NCI-H460 (cell line): ENCODE measurements at places on chromosomes 16 and 17. TPM values are rescaled to one million over a fixed set of nuclear protein-coding genes. Genes with fewer than 3 reads are reported as not detected.

ALOX15B gene
- total RNA-seq = not detected in 2 replicates

SRL gene
- not detected in 2 replicates for total RNA-seq

PRSS53 gene
- total RNA-seq = 1.3 TPM in 2 replicates

GRAP gene
- total RNA-seq = not detected in 2 replicates

OR1F1 gene
- 0.58 and 0.67 TPM in 2 replicates for total RNA-seq

SMTNL2 gene
- 0.12 and 0.17 TPM in 2 replicates for total RNA-seq

ALOX15 gene
- total RNA-seq = 2.1 and 2.3 TPM in 2 replicates

SMIM5 gene
- total RNA-seq = 0.02 TPM in 1 of 2 replicates, not detected in the other

TAT gene
- 0.02 TPM in 1 of 2 replicates, not detected in the other for total RNA-seq

CSF3 gene
- 0.14 TPM in 1 of 2 replicates, not detected in the other for total RNA-seq

HBM gene
- not detected in 2 replicates for total RNA-seq

CCL16 gene
- total RNA-seq = not detected in 2 replicates

HIGD1B gene
- not detected in 2 replicates for total RNA-seq

TPSG1 gene
- total RNA-seq = not detected in 2 replicates

CEP112 gene
- 6.5 and 6.6 TPM in 2 replicates for total RNA-seq

GDPD1 gene
- total RNA-seq = 18.2 and 21.3 TPM in 2 replicates

KRTAP4-1 gene
- 0.17 TPM in 1 of 2 replicates, not detected in the other for total RNA-seq

RDM1 gene
- 3.2 and 5.2 TPM in 2 replicates for total RNA-seq

CTRL gene
- 1.4 and 2.0 TPM in 2 replicates for total RNA-seq

PNMT gene
- total RNA-seq = not detected in 2 replicates

CCDC78 gene
- total RNA-seq = 4.1 and 4.5 TPM in 2 replicates

TBC1D3G gene
- total RNA-seq = not detected in 2 replicates

TBC1D3I gene
- total RNA-seq = not detected in 2 replicates

SLC13A2 gene
- total RNA-seq = not detected in 2 replicates

BIRC5 gene
- total RNA-seq = 138 and 149 TPM in 2 replicates

MT4 gene
- not detected in 2 replicates for total RNA-seq

IGFALS gene
- total RNA-seq = not detected in 2 replicates

HEATR9 gene
- total RNA-seq = not detected in 2 replicates

C16orf54 gene
- total RNA-seq = not detected in 2 replicates

PRAC1 gene
- not detected in 2 replicates for total RNA-seq

HSD17B1 gene
- 0.37 and 0.38 TPM in 2 replicates for total RNA-seq

PPP1R27 gene
- not detected in 2 replicates for total RNA-seq

PIK3R6 gene
- not detected in 2 replicates for total RNA-seq

HASPIN gene
- 13.2 and 13.9 TPM in 2 replicates for total RNA-seq

TVP23A gene
- not detected in 2 replicates for total RNA-seq

RNF151 gene
- not detected in 2 replicates for total RNA-seq

HNF1B gene
- total RNA-seq = not detected in 2 replicates

TMEM11 gene
- 26.1 and 27.0 TPM in 2 replicates for total RNA-seq

TMEM186 gene
- total RNA-seq = 6.5 and 9.8 TPM in 2 replicates

SLC35G6 gene
- not detected in 2 replicates for total RNA-seq

TK1 gene
- 36.4 and 40.1 TPM in 2 replicates for total RNA-seq

KRTAP3-2 gene
- not detected in 2 replicates for total RNA-seq

DHX8 gene
- total RNA-seq = 45.8 and 54.1 TPM in 2 replicates

TERB1 gene
- total RNA-seq = 0.20 TPM in 1 of 2 replicates, not detected in the other

TPPP3 gene
- 0.84 TPM in 1 of 2 replicates, not detected in the other for total RNA-seq

SLC6A2 gene
- total RNA-seq = not detected in 2 replicates

CHP2 gene
- total RNA-seq = not detected in 2 replicates

SHISA9 gene
- 0.02 and 0.12 TPM in 2 replicates for total RNA-seq

MYH2 gene
- not detected in 2 replicates for total RNA-seq

KRTAP4-9 gene
- total RNA-seq = not detected in 2 replicates
